Epithelial cell of prostate (primary cell): ENCODE measurements at places on chromosomes 12 and 14.
A peak's percentile ranks its signal among the peaks of the same experiment; 100 is the strongest.

DNA sequence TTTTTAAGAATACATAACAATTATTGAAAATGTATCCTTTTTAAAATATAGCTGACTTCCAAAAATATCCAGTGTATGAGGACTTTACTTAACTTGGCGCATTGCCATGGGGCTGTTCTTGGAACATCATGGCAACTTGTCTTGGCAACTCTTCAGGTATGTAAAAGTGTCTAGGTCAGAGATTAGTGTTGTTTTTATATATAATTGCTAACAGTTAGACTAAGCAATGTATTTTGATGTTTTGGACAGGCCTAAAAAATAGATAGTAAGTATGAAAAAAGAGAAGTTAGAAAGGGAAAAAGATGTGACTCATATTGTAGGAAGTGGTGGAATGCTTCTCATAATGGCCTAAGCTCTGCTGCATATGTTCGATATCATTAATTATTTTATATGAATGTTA lies 70.9 kb downstream of the MON2 start:
- no peak for DNase-seq

DNA sequence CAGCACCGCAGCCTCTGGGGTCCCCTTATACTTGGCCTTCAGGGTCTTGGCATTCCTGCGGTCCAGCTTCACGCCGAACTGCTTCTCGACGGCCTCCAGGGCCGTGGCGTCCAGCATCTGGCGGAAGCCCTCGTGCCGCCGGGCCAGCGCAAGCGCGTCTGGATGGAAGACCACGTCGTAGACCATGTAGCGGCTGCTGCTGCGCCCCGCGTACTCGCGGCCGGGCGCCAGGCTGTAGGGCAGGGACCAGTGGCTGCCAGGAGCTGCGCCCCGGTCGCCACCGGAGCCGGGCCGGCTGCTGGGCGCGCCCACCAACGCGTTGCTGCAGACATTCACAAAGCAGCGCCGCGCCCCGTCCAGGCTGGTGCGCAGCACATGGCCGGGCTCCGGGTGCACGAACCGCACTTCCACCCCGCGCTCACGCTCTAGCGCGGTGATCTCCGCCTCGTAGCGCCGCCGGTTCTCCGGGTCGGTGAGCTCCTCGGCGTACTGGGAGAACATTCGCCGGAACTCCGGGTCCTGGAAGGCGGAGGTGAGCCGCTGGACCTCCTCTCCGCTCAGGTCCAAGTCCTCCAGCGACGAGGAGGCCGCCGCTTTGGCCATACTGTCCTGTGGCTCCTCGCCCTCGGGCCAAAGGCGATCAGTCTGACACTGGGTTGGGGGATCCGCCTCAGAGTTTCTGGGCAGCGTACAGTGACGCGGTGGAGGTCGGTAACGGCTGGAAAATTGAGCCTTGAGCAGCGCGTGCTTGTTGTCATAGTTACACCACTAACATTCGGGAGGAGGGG lies at the start of gene DNAAF2:
Gene DNAAF2, minus strand, starts transcription at position 698 of the 788 bp plus-strand sequence. Its CDS starts 95 bp downstream, at position 603.
- DNase-seq, result no peak

- no peak for DNase-seq
These were observed 34.8 kb downstream of the IL31 start for GRCh38 chr12:122139266-122139665.

- no peak for DNase-seq
These were observed 199.9 kb upstream of the KRR1 start for GRCh38 chr12:75711271-75711670.

- no peak for DNase-seq
These were observed 45.0 kb upstream of the PLEKHG7 start for GRCh38 chr12:92657770-92658169.

- no peak for DNase-seq
These were observed 10.5 kb upstream of the NR2C1 start for GRCh38 chr12:95083938-95084337.

DNA sequence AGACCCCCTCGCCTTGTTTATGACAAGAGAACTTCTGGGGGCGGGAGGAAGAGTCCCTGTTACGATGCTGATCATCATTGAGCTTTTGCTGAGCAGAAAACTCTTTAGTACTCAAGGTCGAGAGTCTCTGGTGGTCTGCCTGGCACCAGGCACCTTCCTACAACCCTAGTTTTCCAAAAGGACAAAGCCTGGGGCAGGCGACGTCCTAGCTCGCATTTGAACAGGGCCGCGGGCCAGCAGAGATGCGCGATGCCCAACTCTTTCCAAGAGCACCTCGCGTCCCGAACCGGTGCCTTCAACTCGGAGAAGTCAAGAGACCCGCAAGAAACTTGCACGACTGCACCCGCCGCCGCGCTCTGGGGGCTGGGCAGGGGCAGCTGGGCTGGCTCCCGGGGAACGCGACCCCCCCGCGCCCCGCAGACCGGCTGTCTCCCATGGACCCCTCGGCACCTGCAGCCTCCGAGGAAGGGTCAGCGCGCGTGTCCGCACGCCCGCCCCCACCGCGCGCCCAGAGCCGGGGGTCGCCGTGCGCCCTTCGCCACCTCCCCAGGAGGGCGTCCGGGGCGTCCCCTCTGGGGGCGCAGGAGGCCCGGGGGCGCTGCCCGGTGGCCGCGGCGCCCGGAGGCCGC lies 377 bp upstream of the BCL7A start:
- no peak for DNase-seq

DNA sequence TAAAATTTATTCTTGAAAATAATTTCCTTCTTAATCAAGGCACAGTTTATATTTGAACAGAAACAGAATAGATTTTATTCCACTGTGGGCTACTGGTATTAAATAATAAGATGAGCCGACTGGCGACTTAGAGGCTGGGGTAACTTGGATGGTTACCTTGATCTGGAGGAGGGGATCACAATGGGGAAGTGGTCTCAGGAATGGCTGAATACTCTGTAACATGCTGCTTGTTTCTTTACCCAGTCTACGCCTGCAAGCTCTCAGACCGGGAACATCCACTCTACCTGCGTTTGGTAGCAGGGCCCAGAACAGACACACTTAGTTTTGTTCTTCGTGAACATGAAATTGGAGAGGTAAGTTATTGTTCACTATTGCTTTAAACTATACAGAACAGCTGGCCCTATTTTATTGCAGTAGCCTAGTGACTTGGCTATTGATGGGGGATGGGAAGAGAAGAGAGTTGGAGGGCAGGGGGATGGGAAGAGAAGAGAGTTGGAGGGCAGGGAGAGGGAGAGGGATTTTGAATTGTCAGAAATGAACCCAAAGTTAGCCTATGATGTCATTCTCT lies 67.9 kb downstream of the GNS start:
- DNase-seq, result no peak

DNA sequence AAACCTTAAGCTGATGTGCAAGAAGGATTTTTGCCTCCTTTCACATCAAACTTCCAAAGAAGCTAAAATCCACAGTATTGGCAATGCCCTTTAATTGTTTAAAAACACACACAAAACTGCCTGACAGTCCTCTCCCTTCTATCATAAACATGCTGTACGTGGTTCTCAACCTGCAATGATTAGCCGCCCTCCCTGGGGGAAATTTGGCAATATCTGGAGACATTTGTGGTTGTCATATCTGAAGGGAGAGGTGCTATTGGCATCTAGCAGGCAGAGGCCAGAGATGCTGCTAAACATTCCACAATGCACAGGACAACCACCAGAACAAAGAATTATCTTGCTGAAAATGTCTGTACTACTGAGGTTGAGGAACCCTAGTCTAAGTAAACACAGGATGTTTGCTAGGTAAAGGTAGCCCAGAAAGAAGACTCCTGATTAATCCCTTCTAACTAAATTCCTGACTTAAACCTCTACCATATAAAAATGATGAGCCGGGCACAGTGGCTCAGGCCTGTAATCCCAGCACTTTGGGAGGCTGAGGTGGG lies 1.2 kb downstream of the ACOT6 start:
- no peak for DNase-seq

- DNase-seq, result peak; percentile 97
These were observed 210.0 kb downstream of the PPM1H start for GRCh38 chr12:62724947-62725451.

GRCh38 chr12:127562816-127563215 lies 704.2 kb upstream of the TMEM132C start:
- DNase-seq, result no peak

DNA sequence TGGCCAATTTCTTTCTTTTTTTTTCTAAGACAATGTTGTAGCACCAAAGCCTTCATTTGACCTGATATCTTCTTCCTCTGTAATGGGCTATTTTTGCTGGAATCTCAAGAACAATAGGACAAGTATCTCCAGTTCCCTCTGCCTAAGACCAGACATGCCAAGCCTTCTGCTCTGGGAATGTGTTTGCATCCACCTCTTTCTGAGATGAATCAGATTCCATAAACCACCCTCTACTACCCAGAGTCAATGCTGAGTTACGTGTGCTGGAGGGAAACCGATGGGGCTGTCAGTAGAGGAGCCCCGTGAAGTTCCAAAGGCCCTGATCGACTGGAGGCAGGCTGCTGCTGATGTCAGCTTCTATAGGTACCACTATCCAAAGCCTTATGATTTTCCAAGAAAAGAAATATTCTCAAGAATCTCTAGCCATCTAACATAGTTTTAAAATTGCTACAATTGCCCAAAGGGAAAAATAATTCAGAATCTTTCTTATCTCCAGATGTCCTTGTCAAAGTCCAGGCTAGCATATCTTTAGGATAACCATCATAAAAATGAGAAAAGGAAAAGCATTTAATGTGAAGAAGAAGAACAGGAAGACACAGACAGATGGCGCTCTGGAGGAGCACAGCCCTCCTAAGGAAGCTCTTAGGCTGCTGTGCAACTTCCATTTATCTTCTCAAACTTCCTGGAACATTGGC lies 101.9 kb downstream of the SLC8A3 start:
- DNase-seq, result no peak

DNA sequence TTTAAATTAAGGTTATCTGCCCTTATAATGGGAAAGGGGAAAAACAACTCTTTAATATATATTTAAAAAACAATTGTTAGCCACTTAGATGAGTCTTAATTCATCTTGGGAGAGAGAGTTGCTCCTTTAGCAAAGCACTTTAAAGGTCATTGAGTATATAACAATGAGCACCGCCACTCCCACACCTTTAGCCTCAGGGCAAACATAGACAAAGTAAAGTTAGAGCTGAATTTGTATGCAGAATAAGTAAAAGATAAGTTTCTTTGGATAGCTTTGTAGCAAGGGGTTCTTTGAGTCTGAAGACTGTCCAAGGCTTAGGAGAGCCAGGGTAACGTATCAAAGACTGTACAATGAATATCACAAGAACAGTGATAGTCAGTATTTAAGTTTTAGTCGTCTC lies 728.8 kb upstream of the LMO3 start:
- no peak for DNase-seq

DNA sequence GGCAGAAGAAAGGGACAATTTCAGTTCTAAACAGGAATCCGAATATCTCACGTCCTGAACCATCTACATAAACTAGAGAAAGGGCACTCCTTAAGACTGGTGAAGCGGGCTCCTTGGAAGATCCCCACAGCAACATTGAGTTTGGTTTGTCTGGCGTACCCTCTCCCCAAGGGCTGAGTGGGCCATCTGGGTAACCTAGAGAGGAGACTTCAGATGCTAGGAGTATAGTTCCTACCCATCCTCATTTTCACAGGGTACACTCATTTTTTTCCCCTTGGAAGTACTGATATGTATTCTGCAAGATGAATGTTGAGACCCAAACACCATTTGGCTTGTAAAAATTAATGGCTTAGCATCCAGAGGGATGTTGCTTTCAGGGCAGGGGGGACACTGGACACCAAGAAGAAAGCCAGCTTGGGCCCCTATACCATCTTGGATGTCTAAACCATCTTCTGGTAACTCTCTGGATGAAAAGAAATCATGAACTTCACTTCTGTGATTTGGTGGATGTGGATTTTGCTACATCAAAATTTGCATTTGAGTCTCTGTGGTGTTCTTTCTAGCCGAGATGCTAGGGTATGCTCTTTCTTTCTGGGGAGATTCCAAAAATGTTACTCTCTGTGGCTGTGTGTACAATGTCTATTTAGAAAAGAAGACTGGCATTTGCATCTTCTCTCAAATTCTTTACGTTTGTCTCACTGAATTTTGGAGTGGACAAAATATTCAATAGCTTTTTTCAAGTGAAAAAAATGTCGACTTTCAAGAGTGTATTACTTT lies 97.7 kb downstream of the ETV6 start:
- DNase-seq, result no peak
